ENCODE measurements at places on chromosomes 6 and 20.

GRCh38 chr6:134175532-134176263, 123.3 kb upstream of the SLC2A12 start:
- DNase-seq: peak; percentile 69

- no peak for DNase-seq
Observed at GRCh38 chr20:37185686-37186085, 6.3 kb upstream of the MROH8 start.

- no peak for DNase-seq
Observed at GRCh38 chr20:25495189-25495824, 87.8 kb downstream of the GINS1 start.

GRCh38 chr6:19210849-19211590, 626.1 kb upstream of the ID4 start:
- DNase-seq: peak; percentile 42

DNA sequence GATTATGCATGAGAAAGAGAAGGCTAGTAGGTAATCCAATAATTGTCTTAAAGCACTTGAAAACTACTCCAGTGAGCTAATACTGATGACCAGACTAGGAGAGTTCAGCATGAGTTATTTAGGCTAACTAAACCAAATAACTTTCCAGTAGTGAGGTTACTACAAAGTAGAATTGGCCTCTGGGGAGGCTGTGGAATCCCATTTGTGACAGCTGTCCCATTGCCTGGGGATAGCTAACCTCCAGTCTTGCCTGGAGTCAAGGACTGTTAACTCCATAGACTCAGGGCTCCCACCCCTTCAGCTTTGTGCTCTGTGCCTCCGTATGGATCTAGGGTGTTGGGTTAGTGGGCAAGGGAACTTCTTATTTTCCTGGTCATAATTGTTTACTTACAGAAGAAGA, 51.0 kb downstream of the KCNQ5 start:
- no peak for DNase-seq

DNA sequence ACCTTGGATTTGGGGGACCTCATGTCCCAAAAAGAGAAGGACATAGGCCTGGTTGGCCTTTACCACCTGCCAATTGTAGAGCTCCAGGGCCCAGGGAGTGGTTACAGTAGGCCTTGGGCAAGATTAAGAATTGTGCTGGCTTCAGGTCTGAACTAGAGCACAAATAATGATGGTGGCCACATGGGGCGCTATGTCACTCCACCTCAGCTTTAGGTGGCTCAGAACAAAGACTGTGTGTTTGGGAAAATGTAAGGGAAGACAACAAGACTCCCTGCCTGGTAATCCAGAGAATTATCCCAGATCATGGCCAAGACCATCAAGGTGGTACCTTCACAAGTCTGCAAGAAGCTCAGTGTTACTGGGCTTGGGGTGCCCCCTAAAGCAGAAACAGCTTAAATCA, 224.9 kb upstream of the OPRM1 start:
- DNase-seq: no peak

DNA sequence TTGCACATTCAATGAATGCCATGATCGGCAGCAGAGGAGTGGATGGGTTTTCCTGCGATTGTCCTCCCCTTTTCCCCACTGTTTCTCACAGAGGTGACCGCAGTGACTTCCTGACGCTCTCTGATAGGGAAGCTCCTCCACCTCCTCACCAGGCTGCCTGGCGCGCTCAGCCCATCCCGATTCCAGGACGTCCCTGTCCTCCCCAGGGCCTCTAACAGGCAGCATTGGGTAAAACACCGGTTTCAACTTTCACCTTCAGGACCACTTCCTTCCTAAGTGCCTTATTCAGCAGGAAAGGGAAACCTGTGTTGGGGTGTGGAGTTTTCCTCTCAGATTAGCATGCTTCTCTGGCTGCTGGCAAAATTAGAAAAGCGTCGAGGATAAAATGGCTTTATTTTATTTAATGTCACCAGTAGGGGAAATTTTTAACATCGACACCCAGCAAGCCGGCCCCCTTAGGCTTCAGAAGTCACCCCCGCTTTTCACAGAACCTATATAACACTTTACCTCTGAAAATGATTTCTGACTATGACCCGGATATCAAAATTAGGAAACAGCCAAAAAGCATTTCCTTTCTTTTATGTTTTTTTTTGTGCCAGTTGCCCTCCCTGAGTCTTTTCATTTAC, 570.4 kb upstream of the GJE1 start:
- DNase-seq: peak; percentile 55

DNA sequence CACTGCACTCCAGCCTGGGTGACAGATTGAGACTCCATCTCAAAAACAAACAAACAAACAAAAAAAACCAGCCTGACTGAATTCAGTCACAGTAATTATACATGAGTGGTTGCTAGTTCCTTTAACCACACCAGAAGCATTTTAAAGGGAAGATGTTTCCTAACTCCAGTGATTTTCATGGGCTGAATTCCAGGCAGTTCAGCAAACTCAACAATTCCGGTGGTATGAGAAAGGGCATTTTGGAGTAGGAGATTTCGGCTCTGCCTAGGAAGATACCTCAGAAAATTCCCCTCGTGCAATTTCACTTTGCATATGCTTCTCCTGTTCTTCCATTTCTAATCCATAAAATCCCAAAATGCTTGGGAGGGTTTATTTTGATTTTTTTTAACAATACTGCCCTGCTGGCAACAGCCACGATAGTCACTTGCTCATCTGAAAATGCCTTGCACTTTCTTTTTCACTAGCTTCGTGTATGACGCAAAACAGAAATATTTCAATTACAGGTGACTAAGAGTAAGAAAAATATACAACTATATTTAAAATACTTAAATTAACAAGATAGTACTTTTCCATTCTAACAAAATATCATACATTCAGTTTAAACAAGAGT, 48.3 kb upstream of the IPCEF1 start:
- DNase-seq: no peak

DNA sequence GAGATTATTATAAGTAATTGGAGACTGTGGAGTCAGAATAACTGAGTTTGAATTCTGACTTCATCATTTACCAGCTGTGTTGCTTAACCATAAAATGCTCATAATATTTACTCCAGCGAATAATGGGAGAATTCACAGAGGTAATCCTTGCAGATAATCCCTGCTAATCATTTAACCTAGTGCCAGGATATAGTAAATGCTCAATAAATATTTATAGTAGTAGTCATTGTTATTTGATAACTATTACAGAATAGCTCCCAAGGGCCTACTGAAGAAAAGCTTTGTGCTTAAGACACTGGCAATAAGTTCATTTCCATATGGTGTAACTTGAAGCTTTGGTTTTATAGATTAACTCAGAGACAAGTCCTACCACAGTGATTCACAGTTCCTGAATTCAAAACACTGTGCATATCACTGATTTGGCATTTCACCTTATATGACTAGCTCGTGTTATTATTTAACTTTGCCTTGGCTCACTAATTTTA, 208.8 kb upstream of the PLCB4 start:
- DNase-seq: no peak
